ENCODE measurements at places on chromosomes 11 and 22.

- no peak for DNase-seq
Measured at GRCh38 chr11:78946945-78947902, 372.6 kb upstream of the NARS2 start.

- DNase-seq, result no peak
Measured at GRCh38 chr11:6251120-6251733, 8.4 kb upstream of the CCKBR start.

DNA sequence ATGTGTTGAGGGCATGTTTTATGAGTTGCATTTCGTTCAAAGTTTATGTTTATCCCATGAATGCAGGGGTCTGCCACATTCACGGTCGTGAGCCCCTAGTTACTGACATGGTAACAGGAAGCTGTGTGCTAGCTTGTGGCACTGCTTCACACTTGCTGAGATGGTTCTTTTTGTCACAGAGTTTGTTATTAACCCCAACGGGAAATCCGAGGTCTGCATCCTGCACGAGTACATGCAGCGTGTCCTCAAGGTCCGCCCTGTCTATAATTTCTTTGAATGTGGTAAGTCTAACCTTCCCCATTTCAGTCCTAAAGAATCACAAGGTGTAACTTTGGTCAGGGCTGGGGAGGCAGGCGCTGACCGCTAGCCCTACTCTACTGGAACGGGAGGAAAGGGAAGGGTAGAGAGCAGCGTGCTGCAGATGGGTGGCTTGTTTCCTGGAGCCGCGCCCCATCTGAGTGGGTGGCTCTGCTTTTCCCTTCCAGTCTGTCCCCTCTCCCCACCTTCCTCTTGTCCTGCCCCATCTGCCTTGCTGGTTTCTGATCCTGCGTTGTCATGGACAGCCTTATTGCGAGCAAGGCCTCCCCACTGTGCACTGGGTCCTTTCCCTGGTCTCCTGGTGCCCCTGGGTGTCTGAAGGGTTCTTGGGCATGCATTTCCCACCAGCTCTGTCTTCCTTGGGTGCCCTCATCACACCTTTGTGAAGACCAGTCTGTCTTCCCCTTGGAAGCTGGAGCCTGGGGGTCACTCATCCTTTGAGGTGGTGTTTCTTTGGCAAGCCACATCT lies 11.8 kb downstream of the DGCR8 start:
- no peak for DNase-seq

DNA sequence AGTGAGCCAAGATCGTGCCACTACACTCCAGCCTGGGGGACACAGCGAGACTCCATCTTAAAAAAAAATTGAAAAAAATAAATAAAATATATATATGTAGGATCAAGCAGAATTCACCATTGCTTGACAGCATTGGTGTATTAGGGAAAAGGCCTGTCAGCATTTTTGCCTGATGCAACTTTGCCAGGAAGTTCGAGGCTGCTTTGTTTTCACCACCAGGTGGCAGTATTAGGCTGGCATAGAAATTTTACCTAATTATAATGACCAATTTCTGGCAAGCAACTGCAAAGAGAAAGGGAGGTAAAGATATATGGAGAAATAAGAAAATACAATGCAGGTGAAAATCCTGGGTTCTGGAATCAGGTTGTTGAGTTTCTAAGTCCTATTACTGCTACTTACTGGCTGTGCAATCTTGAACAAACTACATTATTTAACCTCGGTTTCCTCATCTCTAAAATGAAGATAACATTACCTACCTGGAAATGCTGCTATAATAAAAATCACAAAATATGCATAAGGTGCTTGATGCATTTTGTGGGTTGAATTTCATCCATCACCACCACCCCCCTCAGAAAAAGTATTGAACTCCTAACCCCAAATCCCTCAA lies 24.7 kb downstream of the LAYN start:
- no peak for DNase-seq

GRCh38 chr11:72014761-72015320 lies 16.1 kb downstream of the IL18BP start:
- DNase-seq, result no peak

DNA sequence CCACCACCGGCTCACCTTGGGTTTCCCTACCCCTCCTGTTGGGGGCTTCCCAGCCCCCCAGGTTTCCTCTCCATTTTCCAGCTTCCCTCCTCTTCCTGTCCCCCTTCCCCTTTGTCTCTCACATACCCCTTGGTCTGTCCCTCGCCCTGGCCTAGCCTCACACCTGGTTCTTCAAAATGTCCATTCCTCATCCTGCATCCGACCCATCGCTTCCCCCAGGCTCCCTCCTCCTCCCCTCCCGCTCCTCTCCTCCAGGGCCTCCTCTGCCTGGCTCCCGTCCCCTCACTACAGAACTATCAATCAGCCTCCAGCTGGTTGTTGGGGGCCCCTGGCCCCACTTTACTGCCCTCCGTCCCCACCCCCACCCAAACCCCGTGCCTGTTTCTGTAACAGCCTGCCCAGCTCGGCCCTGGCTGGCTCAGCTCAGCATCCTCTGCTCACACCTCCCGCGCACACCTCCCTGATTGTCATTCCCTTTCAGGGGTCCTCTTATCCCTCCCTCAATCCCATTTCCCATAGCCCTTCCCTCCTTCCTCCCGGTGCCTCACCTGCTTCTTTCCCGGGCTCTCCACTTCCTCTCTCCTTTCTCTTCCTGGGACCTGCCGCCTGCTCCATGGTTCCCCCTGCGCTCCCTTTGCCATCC lies 1.2 kb downstream of the CNIH2 start:
- DNase-seq, result no peak

DNA sequence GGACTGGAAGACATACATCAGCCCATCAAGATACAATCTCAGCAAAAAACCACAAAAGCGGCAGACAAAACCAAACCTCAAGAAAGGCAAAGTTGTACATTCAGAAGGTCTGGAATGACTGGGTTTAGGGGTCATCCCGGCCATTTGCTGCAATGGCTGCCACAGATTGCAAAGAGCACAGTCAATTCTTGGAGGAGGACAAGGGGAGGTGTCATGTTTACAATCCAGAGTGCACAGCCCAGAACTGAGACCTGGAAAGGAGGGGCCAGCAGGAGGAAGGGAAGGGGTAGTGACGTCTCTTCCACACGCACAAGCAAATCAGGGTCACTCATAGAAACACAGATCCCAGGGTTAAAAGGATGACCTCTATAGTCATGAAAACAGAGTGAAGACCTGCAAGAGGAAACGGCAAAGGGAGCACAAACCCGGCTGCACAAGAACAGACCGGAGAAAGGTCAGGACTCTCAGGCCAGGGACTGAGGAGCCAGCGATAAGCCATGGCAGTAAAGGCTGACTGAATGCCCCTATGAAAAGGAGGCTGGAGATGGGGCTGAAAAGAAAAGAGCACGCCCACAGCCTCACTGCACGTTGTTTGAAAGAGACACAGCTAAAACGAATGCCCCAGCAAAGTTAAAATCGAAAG lies 18.2 kb upstream of the MUC5AC start:
- no peak for DNase-seq

GRCh38 chr11:116879800-116880625 lies 42.6 kb upstream of the APOA1 start:
- peak; percentile 20 for DNase-seq

DNA sequence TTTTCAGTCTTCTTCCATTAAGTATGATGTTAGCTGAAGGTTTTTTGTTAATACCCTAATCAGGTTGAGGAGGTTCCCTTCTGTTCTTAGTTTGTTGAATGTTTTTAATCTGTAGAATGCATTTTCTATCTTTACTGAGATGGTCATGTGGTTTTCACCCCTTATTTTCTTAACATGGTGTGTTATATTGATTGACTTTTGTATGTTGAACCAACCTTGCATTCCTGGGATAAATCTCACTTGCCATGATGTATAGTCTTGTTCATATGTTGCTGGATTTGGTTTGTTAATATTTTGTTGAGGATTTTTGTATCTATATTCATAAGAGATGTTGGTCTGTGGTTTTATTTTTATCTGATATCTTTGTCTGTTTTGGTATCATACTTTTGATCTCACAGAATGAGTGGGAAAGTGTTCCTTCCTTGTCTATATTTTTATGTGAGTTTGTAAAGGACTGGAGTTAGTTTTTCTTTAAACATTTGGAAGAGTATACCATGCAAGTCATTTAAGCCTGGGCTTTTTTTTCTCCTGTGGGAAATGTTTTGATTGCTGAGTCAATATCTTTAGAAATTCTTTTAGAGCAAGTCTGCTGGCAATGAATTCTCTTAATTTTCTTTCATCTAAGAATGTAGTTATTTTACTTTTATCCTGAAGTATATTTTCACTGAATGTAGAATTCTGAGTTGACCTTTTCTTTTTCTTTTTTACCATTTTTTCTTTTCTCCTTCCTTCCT lies 5.5 kb upstream of the P4HA3 start:
- DNase-seq, result no peak

- no peak for DNase-seq
Measured at GRCh38 chr22:49364398-49364797, 463.3 kb downstream of the BRD1 start.

GRCh38 chr11:60367009-60367408 lies 11.3 kb upstream of the MS4A7 start:
- no peak for DNase-seq

DNA sequence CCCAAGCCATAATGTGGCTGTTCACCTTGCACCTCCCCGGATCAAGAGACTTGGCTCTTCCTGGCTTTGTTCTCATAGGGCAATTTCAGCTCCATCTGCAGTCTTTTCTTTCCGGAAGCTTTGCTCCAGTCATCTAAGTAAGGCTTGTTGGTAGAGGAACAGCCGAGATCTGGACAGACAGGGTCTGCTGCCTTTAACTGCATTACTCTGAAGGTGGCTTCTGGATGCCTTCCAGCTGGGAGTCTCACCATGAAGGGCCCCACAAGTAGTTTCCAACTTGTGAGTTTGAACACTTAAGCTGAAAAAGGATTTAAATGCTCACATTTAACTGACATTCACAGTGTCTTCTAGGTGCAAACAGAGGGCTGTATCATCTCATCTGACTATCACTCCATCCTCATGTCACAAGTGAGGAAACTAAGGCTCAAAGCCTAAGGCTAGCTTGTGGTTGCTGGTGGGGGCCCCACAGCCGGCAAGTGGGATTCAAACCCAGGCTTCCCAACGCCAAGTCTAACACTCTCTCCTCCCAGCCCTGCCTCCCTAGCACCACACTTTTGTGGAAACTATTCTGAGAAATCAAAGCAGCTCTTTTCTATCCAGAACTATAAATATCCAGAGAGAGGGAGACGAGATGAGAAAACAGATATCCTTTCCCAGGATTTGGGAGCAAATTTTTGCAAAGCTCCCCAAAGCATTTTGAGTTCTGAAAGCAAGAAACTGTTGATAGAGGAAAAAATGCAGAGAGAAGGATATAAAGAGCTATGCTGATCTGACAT lies 58.4 kb downstream of the GALNT18 start:
- DNase-seq, result no peak

DNA sequence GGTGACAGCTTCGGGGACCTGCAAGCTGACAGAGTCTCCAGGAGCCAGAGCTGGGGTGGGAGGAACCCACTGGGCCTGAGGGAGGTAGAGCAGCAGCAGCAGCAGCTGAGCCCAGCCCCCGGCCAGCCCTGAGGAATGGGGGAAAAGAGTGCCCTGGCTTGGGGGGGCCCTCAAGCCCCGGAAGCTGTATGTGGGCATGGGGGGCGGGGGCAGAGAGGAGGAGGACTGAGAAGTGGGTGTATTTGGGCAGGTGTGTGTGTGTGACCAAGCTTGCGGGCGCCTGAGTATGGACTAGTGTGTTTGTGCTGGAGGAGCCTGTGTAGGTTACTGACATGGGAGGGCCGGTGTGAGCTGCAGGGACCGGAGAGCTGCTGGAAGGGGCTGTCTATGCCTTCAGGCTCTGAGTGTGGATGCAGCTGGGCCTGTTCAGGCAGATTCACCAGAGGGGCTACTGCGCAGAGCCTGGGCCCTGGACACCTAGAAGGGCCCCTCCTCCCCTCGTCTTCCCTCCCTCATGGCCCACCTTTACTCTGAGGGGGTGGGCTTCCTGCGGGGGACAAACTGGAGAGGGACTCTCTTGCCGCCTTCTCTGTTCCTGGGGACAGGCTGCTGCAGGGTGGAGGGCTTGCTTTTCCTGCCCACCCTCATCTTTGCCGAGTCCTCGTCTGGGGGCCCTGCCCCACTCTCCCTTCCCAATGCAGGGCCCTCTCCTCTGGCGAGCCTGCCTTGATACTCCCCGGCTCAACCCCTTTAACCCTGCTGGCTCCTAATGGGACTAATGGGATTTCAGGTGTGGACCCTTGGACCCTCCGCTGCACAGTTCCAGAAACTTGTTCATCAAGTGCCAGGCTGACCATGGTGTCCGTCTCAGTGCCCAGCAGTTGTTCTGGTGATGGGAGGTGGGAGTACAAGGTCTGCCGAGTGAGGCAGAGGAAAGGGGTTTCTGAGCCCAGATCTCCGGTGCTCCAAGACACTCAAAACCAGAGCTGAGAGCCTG lies 28.2 kb downstream of the ST3GAL4 start:
- no peak for DNase-seq

DNA sequence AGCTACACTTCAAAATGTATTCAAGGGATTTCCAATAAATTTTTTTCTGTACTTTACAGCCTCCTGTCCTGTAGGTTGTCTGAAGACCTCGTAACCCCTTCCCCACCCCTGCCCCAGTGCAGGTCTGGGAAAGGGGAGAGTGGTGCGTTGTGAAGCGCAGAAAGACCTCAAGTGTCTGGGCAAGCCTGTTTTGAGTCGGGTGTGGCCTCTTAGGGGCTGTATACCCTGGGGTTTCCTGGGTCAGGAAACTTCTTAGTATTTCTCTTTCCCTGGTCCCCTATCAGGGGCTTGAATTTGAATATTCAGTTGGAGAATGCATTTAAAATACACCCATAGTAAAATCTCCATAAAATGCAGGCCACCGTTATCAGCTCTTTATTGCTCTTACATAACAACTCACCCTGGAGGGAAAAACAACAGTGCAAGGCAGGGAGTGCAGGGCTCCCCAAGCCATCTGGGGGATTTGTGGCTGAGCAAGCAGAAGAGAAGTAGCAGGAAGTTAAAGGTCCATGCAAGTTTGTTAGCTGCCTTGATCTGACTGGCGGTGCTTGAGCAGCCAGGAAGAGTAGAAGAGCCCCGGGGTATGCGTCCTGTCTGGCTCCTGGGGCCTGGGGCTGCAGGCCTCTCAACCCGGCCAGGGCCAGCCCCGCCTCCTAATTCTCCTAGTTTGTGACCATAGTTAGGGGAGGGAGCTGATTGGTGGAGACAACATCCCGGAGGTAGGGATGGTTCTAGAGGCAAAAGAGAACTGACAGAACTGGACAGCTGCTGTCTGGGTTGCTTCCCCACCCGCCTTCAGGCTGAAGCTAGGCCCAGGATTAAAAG lies 25.7 kb downstream of the ARHGAP1 start:
- no peak for DNase-seq

DNA sequence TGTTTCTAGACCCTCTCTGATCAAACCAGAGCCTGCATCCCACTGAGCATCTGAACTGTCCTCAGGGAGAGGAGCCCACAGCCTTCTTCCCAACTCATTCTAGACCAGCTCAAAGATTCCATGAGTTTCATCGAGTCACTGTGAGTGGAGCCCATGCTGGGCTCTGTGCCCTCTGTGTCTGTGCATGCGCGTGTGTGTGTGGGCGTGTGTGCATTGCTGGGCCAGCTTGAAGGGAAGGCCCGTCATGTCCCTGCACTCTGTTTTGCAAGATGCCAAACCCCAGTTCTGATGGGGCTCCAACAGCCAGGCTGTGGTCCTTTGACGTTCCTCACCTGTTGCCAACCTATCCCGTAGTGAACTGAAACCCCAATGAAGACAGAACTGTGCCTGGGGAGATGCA lies 7.1 kb downstream of the MPEG1 start:
- no peak for DNase-seq

GRCh38 chr11:70298243-70298915 lies 27.9 kb downstream of the PPFIA1 start:
- no peak for DNase-seq
